Hair follicle dermal papilla cell (primary cell): ENCODE measurements at places on chromosomes 13 and 19. TPM values are rescaled to one million over a fixed set of nuclear protein-coding genes. Genes with fewer than 3 reads are reported as not detected.

ZNF100 gene
- total RNA-seq: 1.6 and 4.1 TPM in 2 replicates

NLRP9 gene
- not detected in 2 replicates for total RNA-seq

MYPOP gene
- total RNA-seq: 1.6 and 2.4 TPM in 2 replicates

FGF14 gene
- total RNA-seq: under 0.01 and 0.32 TPM in 2 replicates

C19orf85 gene
- not detected in 2 replicates for total RNA-seq
